ENCODE measurements at places on chromosomes 1 and 21.
A peak's percentile ranks its signal among the peaks of the same experiment; 100 is the strongest.

DNA sequence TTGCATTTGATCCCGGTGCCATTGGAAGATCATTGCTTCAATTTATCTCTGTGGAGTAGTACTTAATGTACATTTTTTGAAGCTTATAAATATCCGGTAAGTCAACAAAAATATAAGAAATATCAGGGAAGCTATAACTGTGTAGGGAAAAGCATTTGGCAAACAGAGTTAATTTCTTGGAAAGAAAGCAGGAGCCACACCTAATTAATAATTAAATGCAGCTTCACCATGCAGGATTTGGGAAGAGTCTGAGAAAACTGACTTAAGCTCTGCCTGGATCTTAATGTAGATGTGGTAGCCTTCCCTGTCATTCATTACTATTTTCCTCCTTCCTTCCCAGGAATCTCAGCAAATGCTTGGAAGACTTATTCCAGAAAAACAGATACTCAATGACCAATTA, 134.5 kb downstream of the ATP5PO start:
- DNase-seq = no peak

DNA sequence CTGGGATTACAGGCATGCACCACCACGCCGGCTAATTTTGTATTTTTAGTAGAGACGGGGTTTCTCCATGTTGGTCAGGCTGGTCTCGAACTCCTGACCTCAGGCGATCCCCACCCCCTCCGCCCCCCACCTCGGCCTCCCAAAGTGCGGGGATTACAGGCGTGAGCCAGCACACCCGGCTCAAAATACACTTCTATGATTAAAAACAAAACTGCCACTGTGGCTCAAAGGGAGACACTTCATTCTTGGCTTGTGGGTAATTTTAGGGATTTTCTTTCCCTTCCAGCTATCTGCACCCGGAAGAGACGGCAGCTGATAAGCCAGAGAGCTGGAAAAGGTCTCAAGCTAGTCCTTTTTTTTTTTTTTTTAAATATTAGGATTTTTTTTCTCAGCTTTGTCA, 24.5 kb downstream of the TMPRSS2 start:
- DNase-seq = no peak

GRCh38 chr1:158037866-158038359, 44.5 kb downstream of the KIRREL1 start:
- no peak for DNase-seq

- no peak for DNase-seq
These were observed 46.4 kb downstream of the ZNF281 start for GRCh38 chr1:200363264-200363933.

- DNase-seq = no peak
These were observed 9.2 kb downstream of the CSMD2 start for GRCh38 chr1:34155860-34156259.

DNA sequence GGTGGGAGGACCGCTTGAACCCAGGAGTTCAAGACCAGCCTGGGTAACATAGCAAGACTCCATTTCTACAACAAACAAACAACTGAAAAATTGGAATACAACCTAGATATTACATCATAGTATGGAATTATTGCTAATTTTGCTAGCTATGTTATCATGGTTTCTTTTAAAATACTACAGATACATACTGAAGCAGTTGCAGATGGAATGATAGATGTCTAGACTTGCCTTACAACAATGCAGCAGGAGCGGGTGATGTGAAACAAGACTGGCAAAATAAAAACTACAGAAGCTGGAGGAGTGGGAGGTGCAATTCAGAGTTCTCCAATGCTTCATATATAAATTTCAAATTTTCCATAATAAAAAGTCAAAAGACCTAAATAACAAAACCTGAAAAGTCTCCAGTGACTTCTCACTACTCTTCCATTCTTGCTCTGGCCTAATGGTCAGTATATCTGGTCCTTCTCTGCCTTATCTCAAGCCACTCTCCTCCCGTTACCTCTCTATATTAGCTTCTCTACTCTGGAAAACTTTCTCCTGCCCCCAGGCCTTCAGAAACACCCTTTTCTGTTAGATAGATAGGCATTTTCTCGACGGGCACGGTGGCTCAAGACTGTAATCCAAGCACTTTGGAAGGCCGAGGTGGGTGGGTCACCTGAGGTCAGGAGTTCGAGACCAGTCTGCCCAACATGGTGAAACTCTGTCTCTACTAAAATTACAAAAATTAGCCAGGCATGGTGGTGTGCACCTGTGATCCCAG, 28.5 kb upstream of the TMEM200B start:
- no peak for DNase-seq

DNA sequence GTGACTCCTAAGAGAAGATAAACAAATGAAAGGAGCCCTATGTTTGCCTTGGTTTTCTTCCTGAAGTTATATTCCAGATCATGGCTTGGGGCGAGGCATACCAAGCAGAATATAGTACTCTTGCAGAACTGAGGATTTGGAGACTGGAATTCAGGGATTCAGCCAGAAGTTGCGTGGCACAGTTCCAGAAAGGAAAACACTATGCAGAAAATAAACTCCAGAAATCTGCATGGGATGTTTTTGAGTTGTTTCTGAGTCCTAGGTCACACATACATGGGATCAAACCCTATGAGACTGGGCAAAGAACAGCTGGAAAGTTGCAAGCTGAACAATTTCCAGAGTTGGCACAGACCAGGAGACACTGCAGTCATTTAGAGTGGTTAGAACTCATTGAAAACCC, 42.9 kb upstream of the IFFO2 start:
- no peak for DNase-seq

- no peak for DNase-seq
These were observed 31.4 kb downstream of the CAMK1G start for GRCh38 chr1:209614906-209615305.

DNA sequence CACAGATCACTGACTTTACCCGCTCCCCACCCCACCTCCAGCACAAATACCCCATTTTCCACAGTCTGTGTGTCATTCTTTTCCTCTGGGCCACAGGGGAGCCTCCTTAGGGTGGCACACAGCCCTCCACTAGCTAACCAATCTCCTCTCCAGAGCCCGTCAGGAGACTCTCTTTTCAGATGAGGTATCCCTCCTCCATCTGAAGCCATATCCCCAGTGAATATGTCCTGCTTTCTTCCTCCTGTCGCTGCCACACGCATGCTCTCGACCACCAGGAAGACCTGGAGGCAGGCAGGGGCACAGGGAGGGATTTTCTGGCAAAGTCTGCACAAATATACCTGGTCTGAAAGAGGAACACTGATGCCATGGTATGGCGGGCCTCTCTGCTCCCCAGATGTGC, 635 bp downstream of the ZNF648 start:
- no peak for DNase-seq

- no peak for DNase-seq
These were observed 280.1 kb downstream of the PTPRC start for GRCh38 chr1:198918920-198919319.

DNA sequence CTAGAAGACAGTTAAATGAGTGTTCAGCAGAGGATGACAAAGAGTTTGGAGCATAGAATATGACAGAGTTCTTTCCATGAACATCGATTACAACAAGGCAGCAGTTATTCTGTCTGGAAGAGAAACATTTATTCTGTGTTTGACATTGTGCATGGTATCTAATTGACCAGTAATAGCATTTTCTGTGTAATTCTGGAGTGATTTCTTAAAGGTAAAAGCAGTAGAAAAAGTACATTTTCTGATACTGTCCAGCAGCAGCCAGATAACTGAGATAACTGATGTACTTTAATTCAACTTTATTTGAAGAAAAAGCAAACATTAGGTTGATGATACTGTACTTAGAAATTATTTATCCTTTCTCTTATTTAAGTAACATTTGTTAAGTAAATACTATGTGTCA, 497.1 kb downstream of the AGBL4 start:
- DNase-seq = no peak

DNA sequence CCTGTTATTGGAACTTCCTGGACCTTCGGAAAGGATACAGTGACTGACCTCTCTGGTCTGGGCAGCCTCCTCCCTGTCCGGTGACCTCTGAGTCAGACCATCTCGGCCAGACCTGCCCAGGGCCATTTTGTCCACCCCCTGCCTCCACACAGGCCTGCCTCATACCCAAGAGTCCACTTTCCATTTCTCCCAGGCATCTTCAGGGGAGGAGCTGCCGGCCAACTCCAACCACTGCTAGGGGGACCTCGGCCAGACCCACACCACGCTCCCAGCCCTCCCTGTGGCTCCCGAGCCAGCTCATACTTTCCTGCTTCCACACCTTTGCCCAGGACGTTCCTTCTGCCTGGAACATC, 29.5 kb upstream of the RUNX3 start:
- no peak for DNase-seq

GRCh38 chr1:162412002-162412401, at the start of gene SH2D1B:
TSS of gene SH2D1B (minus strand) at chr1:162412136. CDS start at chr1:162412016, 120 bp downstream.
- DNase-seq = no peak

- peak; percentile 54 for DNase-seq
These were observed 2.7 kb upstream of the MARCKSL1 start for GRCh38 chr1:32338637-32339145.

DNA sequence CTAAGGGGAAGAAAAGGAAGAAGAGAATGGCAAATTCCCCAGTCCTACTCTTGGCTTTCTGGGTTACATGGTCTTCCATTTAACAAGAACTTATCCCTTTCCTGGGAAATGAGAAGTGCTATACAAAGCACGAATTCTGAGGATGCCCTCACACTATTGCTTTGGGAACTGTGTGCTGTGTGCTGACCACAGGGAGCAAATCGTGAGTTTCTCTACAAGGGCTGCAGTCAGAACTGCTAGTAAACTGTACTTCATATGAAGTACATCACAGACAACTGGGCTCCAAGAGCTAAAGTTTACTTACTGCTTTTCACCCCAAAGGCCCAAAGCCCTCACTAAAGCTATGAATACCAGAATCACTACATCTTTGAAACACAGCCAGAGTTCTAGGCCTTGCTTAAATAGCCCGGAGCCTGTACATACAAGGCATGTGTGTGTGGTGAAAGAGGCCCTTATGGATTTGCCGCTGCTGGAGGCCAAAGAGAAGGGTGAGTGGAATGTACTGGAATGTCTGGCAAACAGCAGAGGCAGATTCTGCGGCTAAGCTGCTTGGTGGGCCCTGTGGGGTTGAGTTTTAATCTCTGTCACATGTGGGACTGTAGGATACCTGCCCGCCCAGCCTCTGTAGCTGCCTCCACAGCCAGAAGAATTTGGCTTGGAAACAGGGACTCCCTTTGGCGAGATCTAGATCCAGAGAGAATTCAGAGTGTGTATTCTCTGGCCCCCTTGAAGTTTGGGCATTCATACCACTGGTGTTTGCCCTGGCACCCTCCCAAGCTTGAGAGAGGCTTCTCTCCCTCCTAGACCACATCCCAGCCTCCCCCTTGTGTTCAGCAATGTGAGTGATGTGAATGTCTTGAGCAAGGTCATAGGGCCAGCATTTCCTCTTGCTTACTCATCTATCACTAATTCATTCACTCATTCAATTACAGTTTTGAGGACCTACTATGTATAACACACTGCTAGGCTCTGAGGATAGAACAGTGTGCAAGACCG, 21.9 kb upstream of the TRIM67 start:
- no peak for DNase-seq

- no peak for DNase-seq
These were observed 53.1 kb upstream of the RUNX3 start for GRCh38 chr1:24983006-24983680.

DNA sequence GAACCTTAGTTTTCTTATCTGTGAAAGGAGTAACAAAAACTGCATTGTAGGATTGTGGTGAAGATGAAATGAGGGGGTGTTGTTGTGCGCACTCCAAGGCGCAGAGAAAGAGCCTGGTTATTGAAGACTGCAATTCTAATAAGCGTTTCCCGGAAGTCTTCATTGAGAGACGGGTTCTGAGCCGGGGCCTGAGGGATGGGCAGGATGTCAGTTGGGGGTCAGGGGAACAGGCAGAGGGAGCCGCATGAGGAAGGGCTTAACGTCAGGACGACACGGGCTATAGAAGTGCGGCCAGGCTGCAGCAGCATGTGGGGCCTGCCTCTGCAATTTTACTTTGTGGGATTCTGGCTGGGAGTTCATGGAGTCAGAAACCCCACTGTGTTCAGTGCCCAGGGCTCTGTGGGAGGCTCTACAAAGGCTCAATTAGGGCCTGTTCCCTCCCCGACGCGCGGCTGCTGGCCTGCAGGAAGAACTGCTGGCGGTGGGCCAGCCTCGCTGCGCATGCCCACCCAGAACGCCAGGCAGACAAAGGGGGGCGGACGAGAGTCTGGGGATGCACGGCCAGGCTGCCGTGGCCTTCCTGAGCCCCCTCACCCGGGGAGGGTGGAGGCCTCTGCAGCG, 20.7 kb downstream of the TRIM62 start:
- no peak for DNase-seq

DNA sequence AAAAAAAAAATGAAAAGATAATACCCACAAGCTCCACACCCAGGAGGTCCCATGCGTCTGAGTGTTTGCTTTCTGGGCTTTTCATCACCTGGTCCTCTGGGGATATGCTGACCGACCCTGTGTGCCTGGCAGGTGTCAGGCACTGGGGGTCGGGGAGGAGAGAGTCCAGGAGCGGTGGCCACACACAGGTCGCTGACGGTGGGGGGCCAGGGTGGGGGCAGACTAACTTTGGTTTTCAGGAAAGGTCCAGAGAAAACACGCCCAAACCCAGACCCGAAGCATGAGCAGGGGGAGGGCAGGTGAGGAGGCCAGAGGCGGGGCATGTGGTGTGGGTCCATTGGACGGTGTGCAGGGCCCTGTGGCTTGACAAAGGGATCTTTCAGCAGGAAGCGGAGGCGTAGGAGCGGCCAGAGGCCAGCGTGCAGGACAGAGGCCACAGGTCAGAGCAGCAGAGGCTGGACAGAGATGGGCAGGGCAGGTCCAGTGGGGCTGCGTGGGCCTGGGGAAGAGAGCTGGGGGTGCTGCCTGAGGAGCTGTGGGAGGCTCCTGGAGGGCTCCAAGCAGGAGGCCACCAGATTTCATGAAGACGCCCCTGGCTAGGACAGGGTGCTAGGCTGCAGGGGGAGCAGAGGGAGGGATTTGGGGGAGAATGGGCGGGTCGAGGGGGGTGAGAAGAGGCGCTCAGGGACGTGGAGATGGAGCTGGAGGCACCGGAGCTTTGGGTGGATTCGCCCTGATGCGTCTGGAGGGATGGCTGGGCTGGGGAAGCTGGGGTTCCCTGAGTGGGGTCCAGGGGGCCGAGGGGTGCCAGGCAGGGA, 15.8 kb downstream of the RNF223 start:
- DNase-seq = no peak

GRCh38 chr1:90325168-90325567, 330.3 kb downstream of the ZNF326 start:
- no peak for DNase-seq

GRCh38 chr1:238811211-238811879, 575.0 kb upstream of the CHRM3 start:
- DNase-seq = no peak

GRCh38 chr21:29613021-29613420, 314.3 kb downstream of the BACH1 start:
- DNase-seq = no peak

DNA sequence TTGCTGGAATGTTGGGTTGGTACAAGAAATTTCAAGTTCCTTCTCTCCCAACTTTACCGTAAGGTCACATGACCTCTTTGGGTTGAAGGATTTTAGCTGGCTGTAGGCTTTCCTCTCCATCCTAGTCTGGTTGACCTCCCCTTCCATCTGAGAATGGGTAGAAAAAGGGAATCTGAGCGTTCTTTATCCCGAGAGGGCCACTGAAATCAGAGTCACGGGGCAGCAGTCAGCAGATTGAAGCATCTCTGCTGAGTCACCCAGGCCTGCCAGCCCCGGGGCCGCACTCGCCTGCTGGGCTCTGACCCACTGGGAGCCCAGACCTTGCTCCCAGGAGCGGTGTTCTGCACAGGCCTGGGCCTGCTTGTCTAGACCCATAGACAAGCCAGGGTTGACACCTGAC, 31.0 kb downstream of the TMCC2 start:
- DNase-seq = no peak

- DNase-seq = no peak
These were observed 42.8 kb downstream of the DPH5 start for GRCh38 chr1:100982793-100983192.

GRCh38 chr21:26522704-26523103, 50.4 kb downstream of the CYYR1 start:
- DNase-seq = no peak

All from colonic mucosa (tissue), 4 donors.